ENCODE measurements at places on chromosomes 16 and 17.

DNA sequence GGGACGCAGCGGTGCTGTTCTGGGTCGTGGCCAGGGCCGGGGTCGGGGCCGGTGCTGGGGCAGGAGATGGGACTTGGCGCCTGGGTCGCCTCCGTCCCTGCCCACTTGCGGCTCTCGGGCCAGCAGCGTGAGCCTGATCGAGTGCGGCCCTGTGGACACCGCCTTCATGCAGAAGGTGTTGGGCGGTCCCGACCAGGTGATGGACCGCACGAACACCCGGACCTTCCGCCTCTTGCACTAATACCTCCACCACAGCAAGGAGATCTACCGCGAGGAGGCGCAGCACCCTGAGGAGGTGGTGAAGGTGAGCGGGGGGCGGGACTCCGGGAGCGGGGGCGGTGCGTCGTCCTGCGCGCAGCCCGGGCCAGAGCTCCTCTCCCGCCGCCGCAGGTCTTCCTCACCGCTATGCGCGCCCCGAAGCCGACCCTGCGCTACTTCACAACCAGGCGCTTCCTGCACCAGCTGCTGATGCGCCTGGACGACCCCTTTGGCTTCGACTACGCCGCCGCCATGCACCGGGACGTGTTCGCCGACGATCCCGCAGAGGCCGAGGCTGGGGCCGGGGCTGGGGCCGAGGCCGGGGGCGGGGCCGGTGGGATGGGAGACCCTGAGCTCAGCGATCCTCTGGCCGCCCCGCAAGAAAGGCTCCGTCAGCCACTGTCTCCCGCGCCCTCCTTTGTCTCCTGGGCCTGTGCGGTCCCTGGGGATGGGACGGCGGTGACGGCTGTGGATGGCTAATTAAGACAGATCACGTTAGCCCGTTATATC is 4.5 kb upstream of the HSD17B1 start:
- DNase-seq = no peak

- DNase-seq = no peak
Measured at GRCh38 chr17:40533896-40534295, 31.4 kb downstream of the CCR7 start.

- DNase-seq = no peak
Measured at GRCh38 chr16:71460941-71461340, 1.1 kb downstream of the ZNF23 start.

GRCh38 chr17:67051837-67052236 is 7.5 kb downstream of the CACNG1 start:
- no peak for DNase-seq

DNA sequence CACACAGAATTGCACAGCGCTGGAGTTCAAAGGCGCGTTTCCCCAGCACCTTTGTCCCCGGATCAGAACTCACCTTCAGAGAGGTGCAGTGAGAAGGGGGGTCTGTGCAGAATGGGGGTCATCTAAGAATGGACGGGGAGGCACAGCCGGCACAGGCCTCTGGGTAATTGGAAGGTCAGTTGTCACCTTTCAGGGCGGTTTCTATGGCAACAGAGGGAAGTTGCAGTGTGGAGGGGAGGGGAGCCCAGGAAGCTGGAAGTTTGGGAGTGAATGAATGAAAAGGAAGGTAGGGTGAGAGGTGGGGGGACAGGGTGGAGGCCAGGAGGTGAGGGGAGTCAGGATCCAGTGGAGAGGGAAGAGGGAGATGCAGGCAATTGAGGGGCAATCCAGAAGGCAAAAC is 12.4 kb upstream of the KCNG4 start:
- no peak for DNase-seq

DNA sequence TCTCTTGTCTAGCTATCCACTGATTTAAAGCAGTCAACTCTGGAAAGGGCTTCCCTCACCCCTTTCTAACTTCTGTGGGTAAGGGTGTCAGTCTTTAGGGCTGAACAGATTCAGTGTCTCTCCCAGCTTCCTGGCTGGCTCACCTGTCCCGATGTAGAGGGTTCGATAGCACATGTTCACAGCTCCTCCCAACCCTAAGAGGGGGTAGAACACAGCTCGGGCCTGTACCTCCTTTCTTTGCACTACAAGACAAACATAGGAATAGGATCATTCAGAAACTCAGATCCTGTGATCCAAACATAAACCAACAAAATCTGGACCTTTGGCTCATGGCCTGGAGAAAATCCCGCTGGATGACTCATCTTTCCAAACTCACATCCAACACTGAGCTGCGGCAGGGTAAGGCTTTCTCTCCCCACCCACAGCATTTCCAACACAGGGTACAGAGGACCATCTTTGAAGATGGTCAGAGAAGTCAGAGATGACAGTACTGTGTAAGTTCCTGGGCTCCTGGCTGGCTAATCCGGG is 5.8 kb upstream of the DHRS13 start:
- DNase-seq = no peak

DNA sequence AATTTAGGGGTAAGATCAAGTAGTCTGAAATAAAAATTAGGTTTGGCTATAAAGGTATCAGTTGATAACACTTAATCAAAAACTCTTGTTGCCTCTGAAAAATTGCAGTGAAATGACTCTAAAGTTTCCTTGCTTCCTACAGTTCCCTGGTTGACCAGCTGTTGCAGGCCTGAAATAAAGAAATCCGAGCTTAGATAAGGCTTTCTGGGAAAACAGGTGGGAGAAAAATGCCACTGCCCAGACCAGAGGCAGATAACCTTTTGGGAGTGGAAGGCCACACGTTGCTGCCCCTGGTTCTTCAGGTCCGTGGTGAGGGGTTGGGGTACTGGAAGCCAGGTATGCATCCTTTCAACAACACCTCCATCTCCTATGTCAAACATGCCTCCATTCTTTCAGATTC is 111.3 kb downstream of the HS3ST3A1 start:
- DNase-seq = no peak

DNA sequence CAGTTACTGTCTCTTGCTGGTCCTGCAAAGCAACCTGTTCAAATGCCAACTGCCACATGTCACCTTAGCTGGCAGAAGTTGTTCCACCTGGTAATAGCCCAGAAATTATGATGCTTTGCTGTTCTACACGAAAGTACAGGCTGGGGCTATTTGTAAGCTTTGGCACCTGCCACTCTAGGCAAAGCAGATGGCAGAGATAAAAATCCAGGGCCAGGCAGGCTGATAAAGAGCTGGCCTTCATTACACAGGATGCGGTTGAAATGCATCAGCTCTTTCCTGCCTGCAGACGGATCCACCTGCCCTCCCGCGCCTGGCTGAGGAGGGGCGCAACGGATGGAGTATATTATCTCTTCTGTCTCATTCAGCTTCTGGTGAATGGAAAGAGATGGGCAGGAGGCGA is 29.3 kb upstream of the KDM8 start:
- DNase-seq = no peak

DNA sequence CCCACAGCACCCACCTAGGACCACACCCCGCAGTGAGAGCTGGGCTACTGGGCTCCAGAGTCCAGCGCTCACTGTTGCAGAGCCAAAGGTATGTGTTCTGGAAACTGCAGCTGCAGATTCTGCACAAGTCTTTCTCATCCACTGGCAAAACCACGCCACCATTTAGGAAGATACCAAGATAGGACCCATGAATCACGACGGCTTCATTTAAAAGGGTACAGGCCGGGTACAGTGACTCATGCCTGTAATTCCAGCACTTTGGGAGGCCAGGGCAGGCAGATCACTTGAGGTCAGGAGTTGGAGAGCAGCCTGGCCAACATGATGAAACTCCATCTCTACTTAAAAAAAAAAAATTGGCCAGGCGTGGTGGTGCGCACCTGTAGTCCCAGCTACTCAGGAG is 18.8 kb downstream of the FOXF1 start:
- no peak for DNase-seq

GRCh38 chr16:88440111-88440510 is 13.0 kb upstream of the ZFPM1 start:
- DNase-seq = no peak

DNA sequence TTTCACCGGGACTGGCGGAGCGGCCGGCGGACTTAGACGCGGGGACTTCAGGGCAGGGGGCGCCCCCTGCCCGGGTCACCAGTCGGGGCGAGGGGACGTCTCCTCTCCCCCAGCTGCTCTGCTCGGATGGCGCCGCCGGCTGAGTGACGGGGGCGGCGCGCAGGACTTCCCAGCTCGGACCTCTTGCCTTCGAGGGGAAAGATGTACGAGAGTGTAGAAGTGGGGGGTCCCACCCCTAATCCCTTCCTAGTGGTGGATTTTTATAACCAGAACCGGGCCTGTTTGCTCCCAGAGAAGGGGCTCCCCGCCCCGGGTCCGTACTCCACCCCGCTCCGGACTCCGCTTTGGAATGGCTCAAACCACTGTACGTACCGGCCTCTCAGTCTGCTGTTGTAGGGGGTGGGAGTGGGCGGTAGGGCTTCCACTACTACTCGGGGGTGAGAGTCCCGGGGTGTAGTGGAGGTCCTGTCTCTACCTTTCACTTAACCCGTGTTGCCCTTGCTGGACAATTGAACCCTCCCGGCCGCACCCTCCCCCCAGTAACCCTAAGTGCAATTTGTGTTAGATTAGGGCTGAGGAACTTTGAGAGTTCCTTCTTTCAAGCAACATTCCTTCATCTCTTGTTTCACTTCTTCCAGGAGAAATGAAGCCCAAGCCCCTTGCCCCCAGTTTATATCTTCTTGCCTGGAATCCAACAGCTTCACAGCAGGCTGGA is 21.9 kb downstream of the GJD3 start:
- DNase-seq = no peak

DNA sequence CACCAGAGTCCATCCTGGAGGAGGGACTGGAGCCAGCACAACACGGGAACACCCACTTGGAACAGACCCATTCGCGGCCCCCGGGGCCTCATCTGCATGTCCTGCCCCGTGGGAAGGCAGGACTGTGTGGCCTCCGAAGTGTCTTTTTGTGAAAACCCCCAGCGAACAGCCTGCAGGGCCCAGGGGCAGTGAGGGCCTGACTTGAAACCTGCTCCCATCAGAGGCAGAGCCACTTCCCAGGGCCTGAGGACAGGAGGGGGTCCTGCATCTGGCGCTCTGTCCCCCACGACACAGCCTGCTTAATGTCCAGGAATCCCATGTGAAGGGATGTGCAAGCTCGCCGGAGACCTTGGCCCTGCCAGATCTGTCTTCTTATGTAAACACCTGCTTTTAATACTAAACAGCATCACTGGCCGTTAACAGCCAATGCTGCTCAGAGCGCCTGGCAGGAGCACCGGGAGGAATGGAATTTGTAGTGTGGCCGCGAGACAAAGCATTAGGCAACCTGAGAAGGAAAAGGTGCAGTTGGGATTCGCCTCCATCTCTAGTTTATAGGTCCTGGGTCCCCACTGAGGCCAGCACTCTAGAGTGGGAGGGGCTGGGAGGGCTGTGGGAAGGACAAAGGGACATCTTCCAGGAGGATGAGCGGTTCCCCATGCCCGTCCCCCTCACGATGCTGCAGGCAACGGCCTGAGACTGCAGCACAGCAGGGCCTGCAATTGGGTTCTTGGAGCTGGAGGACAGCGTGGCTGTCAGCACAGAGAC is 9.6 kb upstream of the EVPL start:
- DNase-seq = no peak

- no peak for DNase-seq
Measured at GRCh38 chr16:978403-978802, 3.2 kb upstream of the SOX8 start.

DNA sequence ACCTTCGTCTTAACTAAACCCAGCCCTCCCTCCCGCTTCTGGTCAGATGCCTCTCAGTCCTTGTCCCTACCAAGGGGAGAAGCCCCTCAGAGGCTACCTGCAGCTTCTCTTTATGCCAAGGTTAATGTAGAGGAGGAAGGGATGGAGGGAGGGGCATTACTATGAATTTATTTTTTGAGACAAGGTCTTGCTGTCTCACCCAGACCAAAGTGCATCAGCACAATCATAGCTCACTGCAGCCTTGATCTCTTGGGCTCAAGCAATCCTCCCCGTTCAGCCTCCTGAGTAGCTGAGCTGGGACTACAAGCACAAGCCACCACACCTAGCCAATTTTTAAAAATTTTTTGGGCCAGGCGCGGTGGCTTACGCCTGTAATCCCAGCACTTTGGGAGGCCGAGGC is 15.3 kb downstream of the EPOP start:
- no peak for DNase-seq

- no peak for DNase-seq
Measured at GRCh38 chr17:72502371-72503341, 381.8 kb downstream of the SOX9 start.

- no peak for DNase-seq
Measured at GRCh38 chr16:15450624-15451023, 16.2 kb downstream of the BMERB1 start.

DNA sequence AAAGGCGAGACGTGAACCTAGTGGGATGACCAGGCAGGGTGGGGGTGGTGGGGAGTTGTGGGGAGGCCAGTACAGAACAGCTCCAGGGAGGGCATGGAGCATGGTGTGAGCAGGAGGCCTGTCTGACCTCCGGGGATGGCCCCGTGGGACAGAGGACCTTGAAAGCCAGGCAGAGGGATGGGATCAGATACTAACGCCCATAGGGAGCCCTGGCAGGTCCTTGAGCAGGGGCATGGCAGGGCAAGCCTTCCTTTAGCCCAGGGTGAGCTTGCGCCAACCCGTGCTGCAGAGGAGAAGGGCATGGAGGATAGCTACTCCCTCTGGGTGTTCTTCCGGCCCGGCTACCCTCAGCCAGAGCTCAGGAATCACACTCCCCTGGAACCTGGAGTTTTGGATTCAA is 35.3 kb downstream of the TMEM235 start:
- no peak for DNase-seq

GRCh38 chr16:7888411-7888810 is 555.8 kb downstream of the RBFOX1 start:
- no peak for DNase-seq

DNA sequence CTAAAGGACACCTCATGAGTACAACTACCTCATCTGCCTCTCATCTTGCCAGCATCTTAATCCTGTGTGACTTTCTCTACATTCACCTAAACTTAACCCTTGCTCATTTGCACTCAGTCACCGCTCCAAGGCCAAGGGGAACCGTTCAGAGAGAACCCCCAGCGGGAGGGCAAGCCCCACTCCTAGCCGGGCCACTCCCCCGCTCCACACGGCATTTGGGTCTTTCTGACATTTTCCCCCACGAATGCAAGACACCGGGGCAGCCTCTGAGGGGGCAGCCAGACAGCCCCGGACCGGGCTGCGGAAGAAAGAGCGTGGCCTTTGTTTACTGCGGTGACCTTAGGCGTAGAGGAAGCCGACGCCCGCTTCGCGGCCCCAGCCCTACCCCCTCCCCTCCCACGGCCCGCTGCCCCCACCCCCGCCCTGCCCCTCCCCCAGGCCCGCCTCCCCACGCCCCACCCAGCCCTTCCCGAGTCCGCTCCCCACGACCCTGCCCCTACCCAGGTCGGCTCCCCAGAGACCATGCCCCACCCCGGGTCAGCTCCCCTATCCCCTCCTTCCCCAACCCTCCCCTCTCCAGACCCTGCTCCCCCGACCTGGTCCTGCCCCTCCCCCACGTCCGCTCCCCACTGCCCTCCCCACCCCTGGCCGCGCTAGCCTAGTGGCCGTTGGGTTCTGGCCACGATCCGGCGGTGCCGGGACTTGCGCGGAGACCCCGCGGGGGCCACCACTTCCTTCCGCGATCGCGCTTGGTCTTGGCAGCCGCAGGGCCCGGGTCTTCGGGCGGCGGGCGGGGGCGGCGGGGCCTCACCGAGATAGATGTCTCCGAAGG is 789 bp downstream of the CSNK1D start:
- no peak for DNase-seq
